ENCODE measurements at places on chromosomes 6 and 20. TPM values are rescaled to one million over a fixed set of nuclear protein-coding genes. Genes with fewer than 3 reads are reported as not detected.
A peak's percentile ranks its signal among the peaks of the same experiment; 100 is the strongest.

Gene DDO
- total RNA-seq, result not detected

Gene NKAIN2
- not detected for total RNA-seq

DNA sequence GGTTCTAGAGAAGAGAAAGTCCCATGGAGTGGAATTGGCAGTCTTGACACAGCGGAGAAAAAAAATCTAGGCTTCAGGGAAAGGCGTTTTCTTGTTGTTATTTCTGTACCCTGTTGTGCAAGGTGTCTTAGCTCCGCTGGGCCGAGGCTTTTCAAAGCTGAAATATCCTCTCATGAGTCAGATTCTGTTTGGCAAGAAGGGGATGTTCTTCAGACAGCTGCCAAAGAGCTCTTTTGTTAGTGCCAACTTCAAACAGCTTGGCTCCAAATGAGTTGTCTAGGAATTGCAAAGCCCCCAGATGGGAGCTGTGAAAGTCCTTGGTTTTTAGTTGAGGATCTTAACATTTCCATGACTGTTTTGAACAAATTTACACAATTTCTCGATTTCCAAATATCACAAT, 45.6 kb downstream of the LRRN4 start:
- peak; percentile 27 for DNase-seq

GRCh38 chr20:6848041-6848440, 80.6 kb downstream of the BMP2 start:
- DNase-seq, result no peak

GRCh38 chr6:157267109-157267611, 56.2 kb downstream of the TMEM242 start:
- no peak for DNase-seq

Gene FAM184A
- 13.8 TPM for total RNA-seq

DNA sequence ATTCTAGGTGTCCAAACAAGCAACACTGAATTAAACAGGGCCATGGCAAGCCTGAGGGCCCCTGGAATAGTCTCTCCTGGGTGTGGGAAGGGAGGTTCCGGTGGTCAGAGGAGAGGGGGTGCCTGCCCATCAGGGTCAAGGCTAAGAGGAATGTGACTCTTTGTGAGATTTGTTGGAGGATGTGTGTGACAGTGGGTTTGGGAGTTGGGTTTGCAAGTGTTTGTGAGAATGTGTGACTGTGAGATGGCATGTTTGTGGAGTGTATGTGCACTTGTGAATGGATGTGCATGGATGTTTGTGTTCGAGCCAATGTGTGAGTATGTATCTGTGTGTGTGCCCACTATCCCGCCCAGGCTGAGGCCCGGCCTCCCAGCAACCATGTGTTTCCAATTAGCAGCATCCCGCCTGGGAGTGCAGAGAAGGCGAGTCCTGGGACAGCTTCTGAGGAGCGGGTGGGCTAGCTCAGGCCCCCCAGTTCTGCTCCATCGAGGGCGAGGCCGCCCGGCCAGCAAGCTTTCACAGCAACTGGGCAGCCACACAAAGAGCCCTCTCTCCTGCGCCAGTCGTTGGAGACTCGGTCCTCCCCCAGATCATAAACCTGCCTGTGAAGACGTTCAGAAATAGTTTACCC, 12.6 kb downstream of the FOXC1 start:
- no peak for DNase-seq

Gene BAG2
- 8.2 TPM for total RNA-seq

- no peak for DNase-seq
Observed at GRCh38 chr6:593907-594212, 63.0 kb downstream of the HUS1B start.

All from activated CD4-positive, alpha-beta T cell treated with anti-CD3 and anti-CD28 coated beads for 36 hours (primary cell).